ENCODE measurements at places on chromosomes 4 and X.
A peak's percentile ranks its signal among the peaks of the same experiment; 100 is the strongest.

DNA sequence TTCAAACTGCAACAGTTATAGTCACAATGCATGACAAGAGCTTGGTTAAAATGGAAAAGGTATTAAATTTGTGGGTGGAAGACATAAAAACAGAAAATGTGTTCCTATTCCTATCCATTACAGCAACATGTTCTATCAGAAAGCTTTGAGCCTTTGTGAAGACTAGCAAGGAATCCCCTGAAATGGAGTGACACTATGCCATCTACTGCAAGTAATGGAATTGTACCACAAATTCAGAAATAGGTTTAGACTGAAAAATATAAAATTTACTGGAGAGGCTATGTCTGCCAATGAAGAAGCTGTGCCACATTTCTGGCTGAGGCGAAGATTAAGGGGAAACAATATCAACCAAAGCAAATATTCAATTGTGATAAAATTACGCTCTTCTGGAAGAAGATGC lies 247.9 kb downstream of the ADAM29 start:
- no peak for DNase-seq

DNA sequence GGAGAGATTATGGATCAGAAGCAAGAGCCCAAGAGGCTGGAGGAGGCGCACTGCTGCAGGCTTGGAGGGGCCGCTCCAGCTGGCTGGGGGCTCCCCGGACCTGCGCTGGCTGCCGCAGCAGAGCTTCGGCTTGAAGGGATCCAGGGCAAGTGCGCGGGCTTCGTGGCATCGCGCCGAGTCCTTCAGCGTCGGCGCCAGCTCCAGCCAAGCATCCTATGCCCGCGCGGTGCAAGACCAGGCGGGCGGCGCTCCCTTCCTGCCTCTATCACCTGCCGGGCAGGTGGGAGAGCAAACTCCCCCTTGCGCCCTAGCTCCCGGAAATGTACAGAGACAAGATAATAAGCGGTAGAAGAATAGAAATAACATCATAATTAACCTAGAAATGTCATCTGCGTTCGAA lies 10.5 kb upstream of the UCP1 start:
- no peak for DNase-seq

DNA sequence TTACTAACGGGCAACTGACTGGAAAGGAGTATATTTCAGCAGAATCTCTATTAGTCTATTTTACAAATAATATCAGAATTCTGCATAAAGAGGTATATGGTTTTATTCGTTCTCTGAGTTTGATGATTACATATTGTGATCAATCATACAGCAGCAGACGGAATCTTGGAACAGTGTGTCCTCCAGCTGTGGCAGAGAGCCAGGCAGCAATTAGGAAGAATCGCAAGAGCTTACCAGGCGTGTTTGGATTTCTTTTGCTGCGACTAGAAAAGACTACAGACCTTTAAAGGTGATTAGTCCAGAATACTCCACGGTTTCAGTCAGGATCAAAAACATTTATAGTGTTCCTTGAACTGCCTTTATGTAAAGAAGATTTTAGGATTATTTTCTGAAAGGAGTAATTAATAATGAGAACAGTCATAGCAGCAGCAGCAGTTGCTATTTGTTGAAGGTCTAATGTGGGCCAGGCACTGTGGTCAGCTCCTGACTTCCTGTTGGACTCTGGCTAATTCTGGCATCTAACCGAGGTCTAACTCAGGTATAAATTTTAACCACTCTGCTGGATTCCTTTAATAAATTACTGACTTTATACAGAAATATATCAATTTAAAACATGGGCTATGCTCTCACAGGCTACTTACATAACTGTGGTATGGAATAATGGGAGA lies 225.3 kb upstream of the CXorf66 start:
- DNase-seq, result no peak

DNA sequence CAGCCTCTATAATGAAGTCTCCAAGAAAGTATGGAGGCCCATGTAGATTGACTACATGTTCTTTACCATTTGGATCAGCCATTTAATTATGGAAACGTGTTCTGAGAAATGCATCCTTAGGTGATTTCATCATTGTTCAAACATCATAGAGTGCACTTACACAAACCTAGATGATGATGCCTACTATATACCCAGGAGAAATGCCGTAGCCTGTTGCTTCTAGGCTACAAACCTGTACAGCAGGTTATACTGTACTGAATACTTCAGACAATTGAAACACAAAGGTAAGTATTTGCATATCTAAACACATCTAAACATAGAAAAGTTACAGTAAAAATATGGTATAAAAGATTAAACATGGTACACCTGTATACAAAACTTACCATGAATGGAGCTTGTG lies 186.5 kb upstream of the FSTL5 start:
- no peak for DNase-seq

DNA sequence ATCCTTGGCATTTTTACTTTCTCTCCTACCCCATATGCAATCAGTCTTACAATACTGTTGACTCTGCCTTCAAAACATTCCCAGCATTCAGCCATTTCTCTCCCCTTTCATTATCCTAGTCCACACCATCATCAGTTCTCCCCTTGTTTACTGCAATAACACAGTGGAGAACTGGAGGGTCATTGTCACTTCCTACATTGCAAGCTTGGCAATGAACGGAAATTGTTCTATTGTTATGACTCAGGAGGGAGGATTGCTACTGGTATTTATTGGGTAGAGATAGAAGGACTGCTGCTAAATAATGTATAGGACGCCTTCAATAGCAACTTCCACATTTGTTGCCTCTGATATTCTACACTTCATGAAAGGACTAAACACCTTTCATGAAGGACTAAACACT lies 231.8 kb downstream of the BANK1 start:
- no peak for DNase-seq

DNA sequence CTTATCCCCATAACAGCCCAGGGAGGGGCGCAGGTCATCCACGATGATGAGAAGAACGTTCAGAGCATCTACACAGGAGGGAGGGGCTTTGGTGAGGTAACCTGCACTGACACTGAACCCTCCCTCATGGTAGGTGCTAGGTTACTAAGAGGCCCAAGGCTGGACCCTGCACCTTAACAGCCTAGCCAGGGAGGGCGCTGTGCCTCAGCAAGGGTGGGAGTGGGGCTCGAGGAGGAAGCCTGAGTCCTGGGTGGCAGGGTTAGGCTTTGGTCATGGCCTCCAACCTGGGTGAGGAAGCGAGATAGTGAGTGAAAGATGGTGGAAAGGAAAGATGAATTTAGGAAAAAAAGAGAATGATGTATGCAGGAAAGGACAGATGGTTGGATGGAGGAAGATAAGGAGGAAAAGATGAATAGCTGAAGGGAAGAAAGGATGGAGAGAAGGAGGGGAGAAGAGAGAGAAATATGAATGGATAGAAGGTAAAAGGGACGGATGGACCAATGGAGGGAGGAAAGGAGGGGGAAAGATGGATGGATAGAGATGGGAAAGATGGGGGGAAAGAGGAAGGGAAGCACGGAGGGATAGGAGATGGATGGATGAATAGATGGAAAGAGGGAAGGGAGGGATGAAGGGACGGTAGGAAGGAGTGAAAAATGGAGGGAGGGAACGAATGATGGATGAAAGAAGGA lies 736 bp downstream of the IDS start:
- no peak for DNase-seq

DNA sequence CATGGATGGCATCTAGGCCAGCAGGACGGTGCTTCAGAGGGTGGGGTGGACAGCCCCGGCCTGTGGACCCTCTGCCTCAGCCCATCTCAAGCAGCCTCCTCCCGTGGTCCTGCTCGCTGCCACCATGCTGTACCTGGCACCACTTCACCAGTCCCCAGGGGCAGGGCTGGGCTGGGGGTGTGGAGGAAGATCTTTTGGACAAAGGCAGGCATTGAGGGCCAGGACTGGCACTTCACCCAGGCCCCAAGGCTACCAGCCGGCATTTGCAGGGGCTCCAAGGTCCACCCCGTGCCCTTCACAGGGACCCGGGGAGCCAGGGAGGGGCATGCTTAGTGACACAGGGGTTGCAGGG lies 713 bp downstream of the PLXNB3 start:
- no peak for DNase-seq

DNA sequence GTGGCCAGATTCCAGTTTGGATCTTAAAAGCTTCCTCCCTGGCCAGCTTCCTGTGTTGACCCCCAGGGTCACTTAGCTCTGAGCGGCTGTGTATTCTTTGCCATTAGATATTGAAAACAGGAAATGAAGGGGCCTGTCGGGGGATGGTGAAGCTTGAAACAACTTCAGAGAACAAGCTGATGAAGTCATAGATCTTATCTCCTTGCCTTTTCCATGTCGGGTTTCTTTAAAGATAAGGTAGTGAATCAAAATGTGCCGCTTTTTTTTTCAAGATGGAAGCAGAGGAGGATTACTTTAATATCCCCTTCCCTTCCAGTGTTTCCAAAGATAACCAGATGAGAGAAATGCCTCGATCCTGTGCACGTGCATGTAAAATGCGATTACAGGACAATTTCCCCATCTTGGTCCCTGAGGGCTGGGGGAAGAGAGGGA lies 508.5 kb downstream of the MID1IP1 start:
- DNase-seq, result no peak

DNA sequence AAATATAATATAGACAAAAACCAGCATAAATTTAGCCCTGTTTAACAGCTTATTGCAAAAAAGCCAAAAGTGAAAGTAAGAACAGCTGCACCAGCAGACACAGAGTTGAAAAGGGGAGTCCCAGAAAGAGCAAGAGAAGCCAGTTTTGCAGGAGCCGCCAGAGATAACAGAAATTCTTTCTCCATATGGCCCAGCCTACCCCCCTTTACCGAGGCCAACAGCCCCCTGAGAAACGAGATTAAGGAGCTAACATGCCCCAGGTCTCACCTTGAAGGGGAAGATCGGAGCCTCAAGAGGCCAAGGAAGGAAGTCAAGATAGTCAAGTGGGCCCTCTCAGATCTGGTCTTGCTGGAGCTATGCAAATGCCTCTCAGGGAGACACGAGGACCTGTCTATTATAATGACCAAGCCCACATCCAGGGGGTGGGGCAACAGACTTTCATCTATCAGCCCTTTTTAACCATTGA lies 4.8 kb downstream of the ACOX3 start:
- peak; percentile 52 for DNase-seq

GRCh38 chr4:15455290-15455689 lies 14.4 kb upstream of the CC2D2A start:
- DNase-seq, result no peak

DNA sequence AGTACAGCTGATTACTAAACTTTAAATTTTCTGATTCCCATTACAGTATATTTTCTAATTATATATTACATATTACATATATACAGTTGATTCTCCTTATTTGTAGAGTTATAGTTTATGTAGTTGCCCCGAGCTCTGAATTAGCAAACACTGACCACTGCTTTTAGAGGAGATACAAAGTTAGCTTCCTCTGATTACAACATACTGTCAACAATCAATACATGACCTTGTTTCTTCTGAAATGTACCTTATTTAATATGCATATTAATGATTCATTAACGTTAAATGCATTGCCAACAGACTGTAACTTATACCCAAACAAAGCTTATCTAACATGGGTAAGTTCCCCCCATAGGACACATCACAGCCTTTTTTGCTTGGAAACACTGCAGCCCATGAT lies 81.5 kb downstream of the ATP10D start:
- no peak for DNase-seq

- DNase-seq, result peak; percentile 79
Observed at GRCh38 chr4:156971676-156972378, at the start of gene PDGFC. Gene PDGFC (minus strand): TSS chr4:156971799. CDS start chr4:156970903, 896 bp downstream.

DNA sequence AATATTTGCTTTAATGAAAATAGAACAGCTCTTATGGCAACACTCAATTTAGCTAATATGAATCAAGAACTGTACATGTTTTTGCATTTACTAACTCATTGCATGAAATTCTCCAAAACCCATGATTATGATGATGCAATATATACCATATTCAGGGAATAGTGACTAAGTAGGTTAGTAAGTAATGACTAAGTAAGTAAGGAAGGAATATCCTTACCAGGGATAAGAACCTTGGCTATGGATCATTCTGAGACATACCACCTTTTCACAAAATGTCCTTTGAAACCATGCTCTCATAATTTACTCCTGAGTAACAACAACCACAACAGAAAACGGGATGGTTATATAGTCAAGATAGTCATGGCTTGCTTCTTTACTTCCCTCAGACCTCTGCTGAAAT lies 1513.0 kb downstream of the STIM2 start:
- no peak for DNase-seq

GRCh38 chr4:10031668-10032590 lies 10.6 kb upstream of the SLC2A9 start:
- DNase-seq, result no peak

- peak; percentile 42 for DNase-seq
Observed at GRCh38 chr4:39044956-39045826, 13.0 kb upstream of the TMEM156 start.

- DNase-seq, result no peak
Observed at GRCh38 chr4:97386969-97387368, 756.3 kb downstream of the STPG2 start.

- no peak for DNase-seq
Observed at GRCh38 chrX:48890296-48890925, 7.2 kb downstream of the TIMM17B start.

DNA sequence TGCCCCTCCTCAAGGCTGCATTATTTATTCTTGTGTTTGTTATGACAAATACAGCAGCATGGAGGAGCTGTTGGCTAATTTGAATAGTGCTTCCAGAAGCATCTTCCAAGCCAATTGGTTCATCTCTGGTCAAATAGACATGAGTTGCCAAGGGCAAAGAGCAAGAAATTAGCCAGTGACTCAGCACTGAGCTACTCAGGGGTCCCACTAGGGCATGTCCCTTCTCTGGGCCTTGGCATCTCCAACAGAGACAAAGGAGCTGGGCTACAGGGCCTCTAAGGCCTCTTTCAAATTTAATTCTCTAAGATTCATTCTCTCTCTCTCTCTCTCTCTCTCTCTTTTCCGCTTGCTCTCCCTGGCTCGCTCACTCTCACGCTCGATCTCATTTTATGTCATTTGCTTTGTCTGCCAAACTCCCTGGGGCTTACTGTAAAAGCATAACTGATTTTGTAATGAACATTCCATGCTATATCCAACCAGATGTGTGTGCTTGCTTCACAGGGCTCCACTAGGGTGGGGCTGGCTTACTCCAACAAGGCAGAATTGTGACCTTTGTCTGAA lies 86.7 kb upstream of the MAGEA4 start:
- DNase-seq, result no peak

DNA sequence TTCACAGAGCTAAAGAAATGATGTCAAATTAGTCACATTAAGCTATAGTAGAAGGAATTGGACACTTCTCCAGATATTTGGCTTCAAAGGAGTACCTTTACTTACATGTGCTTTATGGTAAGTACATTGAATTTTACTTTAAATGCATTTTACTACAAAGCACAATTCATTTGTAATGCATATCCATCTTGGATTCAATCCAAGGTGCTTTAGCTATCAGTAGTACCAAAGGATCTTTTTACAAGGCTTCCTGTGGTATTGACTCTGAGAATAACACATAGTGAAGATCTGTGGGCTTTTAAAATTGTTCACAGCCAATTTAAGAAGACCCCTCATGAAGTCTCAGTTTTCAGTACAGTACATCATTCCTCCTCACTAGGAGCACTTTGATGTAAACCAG lies 13.2 kb downstream of the THAP6 start:
- no peak for DNase-seq

DNA sequence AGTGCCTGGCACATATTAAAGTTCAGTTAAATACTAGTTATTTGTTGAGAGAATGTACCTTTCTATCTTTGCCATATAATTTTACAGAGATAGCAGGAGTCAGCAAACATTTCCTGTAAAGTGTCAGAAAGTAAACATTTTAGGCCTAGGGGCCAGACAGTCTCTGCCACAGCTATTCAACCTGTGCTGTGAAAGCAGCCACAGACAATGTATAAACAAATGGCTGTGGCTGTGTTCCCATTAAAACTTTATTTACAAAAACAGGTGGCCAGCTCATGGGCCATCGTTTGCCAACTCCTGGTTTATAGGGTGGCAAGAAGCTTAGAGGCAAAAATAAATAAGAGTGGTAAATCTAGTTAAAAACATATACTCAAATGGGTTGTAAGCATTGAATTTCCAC lies 34.0 kb upstream of the BRS3 start:
- no peak for DNase-seq
